ENCODE measurements at places on chromosomes 12 and 14.

DNA sequence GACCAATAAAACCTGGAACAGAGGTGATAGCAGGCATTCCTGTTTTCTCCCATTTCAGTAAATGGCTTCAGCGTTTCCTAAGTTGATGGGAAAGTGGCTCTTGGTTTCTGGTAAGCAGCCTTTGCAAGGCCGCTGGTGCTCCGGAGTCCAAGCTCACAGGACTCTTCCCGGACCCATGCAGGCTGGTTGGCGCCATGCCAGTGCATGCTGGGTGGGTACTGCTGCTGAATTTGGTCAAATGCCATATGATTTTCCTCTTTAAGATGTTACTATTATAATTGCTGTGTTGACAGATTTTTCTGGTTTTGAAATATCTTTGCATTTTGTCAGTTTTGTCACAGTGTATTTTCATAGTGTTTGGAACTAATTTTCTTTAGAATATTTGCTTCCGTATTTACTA lies 27.7 kb downstream of the PPP2R5C start:
- DNase-seq, result no peak

DNA sequence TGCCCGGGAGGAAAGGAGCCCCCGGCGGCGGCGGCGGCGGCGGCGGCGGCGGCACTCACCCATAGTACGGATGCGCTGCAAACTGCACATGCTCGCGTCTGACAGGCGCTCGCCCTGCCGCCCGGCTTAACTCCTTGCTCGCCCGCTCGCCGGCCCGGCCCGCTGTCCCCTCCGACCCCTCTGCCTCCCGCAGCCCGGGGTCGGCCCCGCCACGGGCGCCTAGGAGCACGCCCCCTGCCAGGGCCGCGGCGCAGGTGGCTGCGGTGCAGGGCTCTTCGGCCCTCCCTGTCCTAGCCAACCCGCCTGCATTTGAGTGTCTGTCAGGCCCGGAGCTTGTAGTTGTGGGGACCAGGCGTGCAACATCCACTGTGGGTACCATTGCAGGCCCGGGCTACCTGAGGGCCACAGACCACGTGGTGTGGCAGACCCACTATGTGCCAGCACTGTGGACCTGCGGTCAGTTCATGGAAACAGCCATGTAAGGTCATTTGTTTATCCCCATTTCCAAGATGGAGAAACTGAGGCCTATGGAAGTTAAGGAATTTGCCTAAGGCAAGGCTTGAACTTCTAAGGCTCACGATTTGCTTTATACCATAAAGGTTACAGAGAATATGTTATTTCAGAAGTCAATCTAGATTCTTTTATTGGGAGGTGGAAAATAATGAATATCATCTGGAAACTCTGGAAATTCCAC lies 17.6 kb upstream of the PLEKHH1 start:
- no peak for DNase-seq

GRCh38 chr12:114682785-114683708 lies 928 bp downstream of the TBX3 start:
- no peak for DNase-seq

GRCh38 chr12:64544371-64545080 lies 65.8 kb upstream of the RASSF3 start:
- no peak for DNase-seq

GRCh38 chr14:73662487-73662943 lies 17.7 kb downstream of the DNAL1 start:
- DNase-seq, result peak; percentile 11

DNA sequence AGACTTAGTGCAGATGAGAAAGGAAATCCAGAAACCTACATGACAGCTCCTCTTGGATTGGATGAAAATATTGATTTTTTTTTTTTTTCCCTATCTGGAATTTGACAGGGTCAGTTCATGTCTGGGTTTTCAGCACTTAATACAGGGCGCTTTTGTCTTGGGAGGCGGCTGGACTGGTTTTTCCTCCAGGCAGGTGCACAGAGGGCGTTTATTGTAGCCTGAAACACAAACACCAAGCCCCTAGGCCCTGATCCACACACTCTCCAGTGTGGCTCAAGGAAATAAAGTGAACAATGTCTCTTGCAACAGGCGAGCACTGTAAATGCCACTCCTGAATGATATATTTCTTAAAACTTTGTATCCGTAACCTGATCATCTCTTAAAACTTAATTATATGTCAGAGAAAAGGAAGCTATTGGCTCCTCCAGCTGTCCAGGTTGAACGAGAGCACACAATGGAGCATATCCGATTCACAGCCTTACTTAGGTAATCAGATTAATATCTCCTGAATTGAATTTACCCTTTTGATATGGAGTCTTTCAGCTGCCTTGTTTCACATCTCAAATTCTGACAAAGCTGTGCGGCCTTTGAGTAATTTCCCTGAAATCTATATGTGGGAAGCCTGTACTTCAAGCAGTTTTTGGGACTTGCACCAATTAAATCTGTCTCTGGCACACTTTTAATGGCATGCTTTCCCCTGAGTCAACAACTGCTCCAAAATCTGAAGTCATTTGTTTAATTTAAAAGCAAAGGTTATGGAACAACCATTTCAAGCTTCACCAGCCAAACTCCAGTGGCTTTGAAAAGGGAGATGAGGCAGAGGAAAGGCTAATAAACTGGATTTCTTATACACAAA lies 485.7 kb downstream of the ZFP36L1 start:
- peak; percentile 88 for DNase-seq

GRCh38 chr14:90720336-90720735 lies 95.9 kb downstream of the TTC7B start:
- DNase-seq, result no peak

DNA sequence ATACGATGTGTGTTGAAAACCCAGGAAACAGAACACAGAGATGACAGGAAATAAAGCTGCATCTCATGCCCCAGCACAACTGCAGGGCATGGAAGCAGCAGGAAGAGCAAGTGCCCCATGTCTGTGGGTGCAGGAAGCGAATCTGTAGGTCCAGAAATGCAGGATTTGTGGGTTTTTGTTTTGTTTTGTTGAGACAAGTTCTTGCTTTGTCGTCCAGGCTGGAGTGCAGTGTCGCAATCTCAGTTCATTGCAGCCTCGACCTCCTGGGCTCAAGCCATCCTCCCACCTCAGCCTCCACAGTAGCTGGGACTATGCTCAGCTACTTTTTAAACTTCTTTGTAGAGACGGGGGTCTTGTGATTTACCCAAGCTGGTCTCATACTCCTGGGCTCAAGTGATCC lies 6.2 kb upstream of the RPS6KL1 start:
- no peak for DNase-seq
